ENCODE measurements at places on chromosomes 3 and 15.

DNA sequence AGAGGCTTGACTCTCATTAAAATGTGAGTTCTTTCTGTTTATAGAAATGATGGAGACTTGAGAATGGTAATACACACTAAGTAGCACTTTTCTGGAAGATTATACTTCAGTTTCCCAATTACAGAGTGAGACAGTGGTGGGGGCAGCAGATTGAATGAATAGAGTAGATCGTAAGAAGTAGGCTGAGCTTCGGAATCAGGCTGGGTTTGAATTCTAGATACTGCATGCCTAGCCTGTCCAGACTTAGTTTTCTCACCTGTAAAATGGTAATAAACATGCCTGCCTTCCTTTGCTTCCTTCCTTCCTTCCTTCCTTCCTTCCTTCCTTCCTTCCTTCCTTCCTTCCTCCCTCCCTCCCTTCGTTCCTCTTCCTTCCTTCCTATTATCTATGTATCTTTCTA, 8.1 kb downstream of the IL1RAP start:
- no peak for DNase-seq

- no peak for DNase-seq
These were observed 51.4 kb downstream of the CPEB1 start for GRCh38 chr15:82595766-82596165.

DNA sequence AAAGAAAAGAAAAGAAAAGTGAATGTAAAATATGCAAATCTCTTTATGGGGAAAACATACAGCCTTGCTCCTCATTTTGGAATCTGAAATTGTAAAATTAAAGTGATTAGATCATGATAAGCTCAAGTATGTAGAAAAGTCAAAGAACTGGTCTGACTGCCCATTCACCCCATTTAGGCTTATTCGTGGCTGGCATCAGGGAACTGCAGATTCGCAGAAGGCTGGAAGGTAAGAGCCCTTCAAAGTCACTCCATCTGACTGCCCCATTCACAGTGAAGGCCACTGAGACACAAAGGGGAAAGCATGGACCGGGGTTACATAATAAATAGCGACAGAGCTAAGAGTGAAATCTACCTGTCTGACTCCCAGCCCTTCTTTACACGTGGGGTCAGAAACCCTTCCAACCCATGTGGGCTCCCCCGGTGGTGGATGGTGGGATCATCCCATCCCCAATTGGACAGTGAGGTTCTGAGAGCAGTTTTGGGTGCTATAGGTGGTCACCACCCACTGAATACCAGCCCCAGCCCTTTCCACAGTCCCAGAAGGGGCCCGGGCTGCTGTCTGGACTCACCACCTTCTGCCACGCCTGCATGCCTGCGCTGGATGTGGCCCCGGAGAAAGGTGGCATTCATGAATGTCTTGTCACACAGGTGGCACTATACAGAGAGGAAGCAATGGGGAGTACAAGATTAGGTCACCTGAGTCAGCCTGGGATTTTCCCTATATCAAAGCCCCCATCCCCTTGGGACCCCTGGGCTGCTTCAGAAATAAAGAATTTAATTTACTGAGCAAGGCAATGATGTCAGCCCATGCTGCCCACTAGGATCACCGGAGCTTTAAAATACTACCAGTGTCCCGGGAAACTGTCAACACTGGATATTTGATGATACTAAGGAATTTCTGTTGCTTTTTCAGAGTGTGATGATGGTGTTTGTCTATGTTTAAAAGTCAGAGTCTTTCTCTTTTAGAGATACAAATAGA, 17.9 kb downstream of the DZIP1L start:
- DNase-seq = no peak

- DNase-seq = no peak
These were observed 1001.0 kb downstream of the FHIT start for GRCh38 chr3:60250206-60250605.

- DNase-seq = no peak
These were observed 537.3 kb downstream of the OCA2 start for GRCh38 chr15:27561816-27562215.

- DNase-seq = no peak
These were observed 11.7 kb upstream of the ZNF148 start for GRCh38 chr3:125386811-125387210.

- no peak for DNase-seq
These were observed 68.4 kb upstream of the CD96 start for GRCh38 chr3:111473550-111473949.

DNA sequence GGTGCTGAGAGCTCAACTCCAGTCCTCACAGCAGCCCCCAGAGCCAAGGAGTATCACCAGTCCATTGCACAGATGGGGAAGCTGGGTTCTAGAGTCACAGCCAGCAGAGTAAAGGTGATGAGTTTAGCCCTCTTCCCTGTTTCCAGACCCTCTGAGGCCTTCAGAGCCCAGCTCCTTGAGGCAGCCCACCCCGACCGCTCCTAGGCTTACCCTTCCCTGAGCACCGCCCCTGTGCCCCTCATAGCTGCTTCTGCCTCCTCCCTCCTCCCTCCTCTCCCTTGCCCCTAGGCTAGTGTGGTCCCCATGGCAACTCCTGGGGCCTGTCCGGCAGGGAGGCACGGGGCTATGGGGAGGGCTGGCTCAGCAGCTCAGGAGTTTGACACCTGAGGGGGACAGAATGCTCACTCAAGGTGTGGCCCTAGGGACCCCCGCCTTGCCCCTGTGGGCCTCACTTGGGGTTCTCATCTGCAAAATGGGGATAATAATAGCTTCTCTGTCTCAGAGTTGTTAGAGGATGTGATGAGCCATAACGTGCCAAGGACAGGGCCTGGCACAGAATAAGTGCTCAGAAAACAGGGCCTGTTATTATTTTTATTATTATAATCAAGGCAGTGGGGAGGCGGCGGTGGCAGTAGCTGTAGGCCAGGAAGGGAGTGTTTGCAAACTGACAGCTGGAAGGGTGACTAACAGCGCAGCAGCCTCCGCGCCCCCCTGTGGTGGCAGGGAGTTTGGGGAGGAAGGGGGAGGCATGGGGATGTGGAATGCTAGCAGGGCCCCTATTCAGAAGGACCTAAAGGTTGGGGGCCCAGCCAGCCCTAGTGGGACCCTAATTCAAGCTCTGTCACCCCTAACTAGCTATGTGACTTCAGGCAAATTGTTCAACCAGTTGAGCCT, 11.5 kb downstream of the CSK start:
- no peak for DNase-seq

- no peak for DNase-seq
These were observed 229.2 kb upstream of the CHRNA7 start for GRCh38 chr15:31801152-31801551.

DNA sequence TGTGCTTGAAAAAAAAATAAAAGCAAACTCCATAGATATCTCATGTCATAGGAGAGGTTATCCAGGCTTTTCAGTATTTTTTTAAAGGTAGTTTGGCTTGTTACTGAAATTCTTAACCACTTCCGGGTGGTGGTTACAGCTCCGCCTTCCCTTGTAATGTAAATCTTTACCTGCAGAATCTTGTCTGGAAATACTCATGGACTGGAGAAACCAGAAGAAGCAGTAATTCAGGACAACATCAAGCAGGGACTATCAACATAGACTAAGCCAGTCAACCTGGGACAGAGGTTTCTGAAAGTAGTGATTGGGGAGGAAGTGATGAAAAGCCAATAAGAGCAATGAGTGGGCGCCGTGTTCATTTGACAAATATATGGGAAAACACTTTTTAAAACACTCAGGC, 78.9 kb upstream of the SKOR1 start:
- no peak for DNase-seq

GRCh38 chr15:28930476-28931291, 44.9 kb downstream of the APBA2 start:
- DNase-seq = no peak

DNA sequence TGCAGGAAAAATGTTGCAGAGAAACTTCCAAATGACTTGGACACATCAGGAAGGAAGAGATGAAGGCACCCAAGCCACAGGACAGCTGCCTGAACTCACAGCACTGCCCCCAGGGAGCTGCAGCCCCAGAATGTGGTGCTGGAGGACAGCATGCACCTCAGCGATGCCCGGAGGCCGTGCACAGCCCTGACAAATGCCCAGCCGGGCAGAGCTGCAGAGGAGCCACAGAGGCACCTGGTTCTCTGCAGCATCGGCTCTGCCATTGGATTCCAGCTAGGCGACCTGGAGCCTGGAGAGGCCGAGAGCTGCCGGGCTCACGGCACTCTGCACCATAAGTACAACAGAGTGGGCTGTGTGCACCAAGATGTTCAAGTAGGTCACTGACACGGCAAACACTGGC, 97.5 kb downstream of the OCA2 start:
- DNase-seq = no peak

DNA sequence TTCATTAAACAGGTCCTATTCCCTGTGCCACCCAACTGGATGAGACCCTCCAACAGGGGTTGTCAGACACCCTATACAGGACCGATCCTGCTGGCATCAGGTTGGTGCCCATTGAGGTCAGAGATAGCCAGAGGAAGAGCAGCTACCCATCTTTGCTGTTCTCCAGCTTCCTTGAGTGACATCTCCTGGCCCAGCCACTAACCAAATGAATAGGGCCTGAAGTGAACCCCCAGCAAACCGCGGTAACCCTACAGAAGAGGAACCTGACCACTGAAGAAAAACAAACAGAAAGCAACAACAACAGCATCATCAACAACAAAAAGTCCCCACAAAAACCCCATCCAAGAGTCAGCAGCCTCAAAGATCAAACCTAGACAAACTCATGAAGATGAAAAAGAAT, 133.6 kb upstream of the ARPP21 start:
- DNase-seq = no peak

DNA sequence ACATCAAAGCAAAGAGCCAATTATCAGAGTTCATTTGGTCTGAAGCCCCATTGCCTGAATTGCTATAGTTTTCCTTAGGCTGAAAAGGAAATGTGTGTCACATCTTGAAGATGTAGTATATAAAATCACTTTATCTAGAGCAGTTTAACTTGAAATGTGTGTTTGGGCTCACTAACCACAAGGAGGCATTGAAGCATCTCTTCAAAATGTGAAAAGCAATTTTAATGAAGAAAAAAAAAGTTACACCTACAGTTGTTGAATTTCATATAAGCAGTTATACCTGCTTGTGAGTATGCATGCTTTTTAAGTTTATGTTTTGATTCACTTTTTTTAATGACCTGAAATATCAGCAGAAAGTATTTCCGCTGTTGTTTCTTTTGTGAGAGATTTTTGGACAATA, 129.3 kb downstream of the IQCH start:
- no peak for DNase-seq
